ENCODE measurements at places on chromosomes 6 and 20.

GRCh38 chr6:156627524-156627923 lies 149.7 kb upstream of the ARID1B start:
- no peak for DNase-seq

- DNase-seq: no peak
Measured at GRCh38 chr6:166851911-166852310, 104.4 kb downstream of the RNASET2 start.

DNA sequence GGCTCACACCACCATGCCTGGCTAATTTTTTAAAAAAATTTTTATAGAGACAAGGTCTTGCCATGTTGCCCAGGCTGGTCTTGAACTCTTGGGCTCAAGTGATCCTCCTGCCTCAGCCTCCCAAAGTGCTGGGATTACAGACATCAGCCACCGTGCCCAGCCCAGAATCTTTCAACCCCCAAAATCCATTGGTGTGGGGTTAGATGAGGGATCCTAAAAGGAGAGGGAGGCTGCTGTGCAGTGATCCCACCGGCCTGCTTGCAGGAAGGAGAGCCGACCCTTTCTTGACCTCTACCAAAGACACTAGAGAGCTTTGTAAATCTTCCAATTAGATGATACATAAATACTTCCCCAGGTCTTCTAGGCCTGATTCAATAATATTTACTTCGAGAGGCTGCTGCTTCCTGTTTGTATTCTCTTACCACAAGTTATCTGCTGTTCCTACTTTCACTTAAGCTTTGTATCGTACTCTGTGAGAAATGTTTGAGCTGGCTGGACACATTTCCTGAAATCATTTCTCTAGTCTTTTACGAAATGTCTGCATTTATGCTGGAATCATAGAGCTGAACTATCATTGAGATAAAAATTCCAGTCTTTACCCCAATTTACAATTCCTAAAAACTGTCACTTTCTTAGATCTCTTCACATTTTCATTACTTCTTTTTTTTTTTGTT lies 49.3 kb upstream of the IER3 start:
- no peak for DNase-seq

DNA sequence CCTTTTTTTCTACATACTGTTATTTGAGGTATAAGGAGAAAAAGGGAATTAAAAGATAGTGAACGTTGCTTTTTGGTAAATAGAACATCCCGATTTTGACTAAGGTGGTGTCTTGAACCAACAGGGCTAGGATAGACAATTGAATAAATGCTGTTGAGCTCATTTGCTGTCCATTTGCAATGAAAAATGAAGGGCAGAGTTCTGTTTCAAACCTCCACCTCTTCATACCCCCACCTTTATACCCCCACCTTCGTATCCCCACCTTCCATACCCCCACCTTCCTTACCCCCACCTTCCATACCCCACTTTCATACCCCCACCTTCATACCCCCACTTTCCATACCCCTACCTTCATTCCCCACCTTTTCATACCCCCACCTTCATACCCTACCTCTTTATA lies 93.4 kb upstream of the NAA20 start:
- no peak for DNase-seq

GRCh38 chr20:21099751-21100577 lies 6.2 kb downstream of the LINC00237 start:
- DNase-seq: peak; percentile 79

Measured in NCI-H526 (cell line).